NCI-H1417 treated with DMSO at 0.1 percent for 48 hours (cell line): ENCODE measurements at places on chromosomes 11 and 22.

GRCh38 chr11:65919141-65919572 is at the start of gene DRAP1:
DRAP1 (plus strand) TSS chr11:65919426; CDS start chr11:65919502, 76 bp downstream.
- DNase-seq = peak; percentile 94

- no peak for DNase-seq
Observed at GRCh38 chr11:116062129-116062489, 557.9 kb upstream of the CADM1 start.

DNA sequence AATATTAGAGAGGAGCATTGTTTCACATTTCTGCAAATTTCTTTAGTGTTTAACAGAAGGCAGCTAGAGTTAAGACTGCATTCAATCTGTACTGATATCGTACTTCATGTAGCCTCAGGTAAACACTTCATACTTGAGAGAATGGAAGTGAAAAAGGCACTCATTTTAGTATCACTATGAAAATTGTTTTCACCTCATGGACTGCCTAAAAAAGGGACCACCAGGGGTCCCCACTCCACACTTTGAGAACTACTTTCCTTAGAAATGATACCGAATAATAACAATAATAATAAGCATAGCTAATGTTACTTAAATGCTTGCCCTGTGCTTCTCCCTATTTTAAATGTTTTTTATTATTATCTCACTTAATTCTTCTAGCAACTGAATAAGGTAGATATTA is 95.1 kb downstream of the BLID start:
- DNase-seq = no peak

- DNase-seq = no peak
Observed at GRCh38 chr11:72422414-72422813, 11.9 kb downstream of the CLPB start.

DNA sequence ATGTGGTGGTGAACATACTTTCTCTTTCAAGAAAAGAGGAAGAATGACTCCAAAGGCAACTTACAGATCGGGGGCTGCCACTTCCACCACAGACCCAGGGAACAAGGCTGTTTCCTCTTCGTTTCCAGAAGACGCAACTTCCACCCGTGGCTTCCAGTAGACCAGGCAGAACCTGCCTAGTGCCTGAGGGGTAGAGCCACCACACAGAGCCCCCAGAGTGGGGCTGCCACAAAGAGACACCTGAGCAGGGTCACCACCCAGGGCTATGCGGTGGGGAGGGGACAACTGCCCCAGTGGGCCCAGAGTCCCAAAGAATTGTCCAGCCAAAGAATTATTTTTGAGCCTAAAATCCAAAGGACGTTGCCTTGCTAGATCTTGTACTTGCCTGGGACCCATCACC is 16.7 kb upstream of the PHF21B start:
- no peak for DNase-seq

GRCh38 chr11:71198823-71199165 is 53.6 kb downstream of the SHANK2 start:
- DNase-seq = no peak

DNA sequence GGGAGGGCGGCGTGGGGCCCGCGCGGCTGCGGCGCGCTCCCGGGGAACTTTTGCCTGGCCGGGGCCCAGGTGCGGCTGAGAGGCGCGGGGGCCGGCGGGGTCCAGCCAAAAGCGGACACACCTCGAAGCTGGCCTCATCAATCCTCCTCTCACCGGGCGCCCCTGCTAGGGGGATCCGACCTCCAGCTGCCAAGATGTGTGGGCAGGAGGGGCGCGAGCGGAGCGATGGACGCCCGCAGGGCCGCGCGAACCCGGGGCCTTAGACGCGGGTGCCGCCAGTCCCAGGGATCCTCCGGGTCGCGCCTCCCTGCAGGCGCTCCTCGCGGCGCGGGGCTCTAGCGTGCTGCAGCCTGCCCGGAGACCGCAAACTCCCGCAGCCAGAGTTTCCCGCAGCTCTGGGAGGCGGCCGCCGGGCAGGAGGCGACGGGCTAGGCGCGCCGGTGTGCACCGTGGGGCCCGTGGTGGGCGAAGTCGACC is 785 bp downstream of the IGSF9B start:
- DNase-seq = no peak

DNA sequence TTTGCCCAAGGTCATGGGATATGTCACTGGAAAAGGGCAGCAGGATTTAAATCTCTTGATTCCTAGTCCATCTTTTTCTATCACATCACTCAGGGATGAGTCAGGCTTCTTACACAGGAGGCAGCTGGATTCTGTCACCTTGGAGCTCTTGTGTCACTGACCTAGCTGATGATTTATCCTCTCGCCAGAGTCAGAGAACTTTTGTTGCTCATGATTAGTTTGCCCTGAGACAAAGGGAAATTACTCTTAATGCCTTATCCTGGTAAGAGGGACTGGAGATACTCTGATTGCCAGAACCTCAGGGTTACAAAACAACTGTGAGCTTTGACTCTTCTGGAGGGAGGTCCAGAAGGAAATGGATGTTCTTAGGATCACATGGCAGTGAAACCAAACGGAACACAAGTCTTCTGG is 10.1 kb downstream of the COA4 start:
- no peak for DNase-seq

DNA sequence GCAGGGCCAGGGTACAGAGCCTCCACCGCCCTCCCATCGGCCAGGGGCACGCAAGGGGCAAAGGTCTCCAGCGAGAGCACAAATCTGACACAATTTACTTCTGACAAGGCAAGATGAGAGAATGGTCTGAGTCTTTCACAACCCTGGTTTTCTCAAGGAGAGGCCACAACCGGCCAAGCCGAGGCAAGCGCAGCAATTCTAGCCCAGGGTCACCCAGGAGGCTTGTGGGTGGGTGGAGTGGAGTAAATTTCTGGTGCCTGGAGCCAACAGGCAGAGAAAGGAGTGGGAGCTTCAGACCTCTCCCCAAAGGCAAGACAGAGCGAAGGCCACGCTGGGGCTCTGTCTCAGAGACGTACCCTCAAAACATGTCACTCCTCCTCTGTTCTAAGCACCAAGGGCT is 9.3 kb downstream of the LARGE2 start:
- no peak for DNase-seq

DNA sequence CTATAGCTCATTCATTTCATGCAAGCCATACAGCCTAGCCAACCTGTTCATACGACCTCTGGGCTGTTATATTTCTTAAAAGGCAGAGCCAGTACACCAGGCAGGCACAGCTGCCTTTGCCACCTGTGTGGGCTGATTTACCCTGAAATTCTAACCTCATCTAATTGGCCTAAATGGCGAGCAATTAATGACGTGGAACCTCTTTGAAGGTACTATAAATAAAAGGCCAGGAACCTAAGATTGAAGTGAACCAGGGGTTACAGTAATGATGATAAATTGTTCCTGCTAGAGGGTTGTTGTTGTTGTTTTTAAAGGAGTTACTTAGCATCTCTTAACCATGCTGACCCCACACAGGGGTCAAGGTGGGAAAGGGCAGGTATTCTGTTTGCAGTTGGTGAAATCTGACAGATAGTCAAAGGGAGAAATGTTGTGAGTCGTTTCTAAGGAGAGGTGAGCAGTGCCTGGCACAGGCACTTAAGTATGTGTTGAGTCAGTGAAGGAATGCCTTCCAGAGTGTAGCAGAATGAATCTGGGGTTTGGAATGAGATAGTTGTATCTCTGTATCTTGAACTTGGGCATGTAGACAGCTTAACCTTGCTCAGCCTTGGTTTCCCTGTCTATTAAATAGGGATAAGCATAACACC is 213.5 kb upstream of the NAV2 start:
- DNase-seq = peak; percentile 40

GRCh38 chr11:46290598-46291309 is 13.3 kb downstream of the CREB3L1 start:
- DNase-seq = no peak

DNA sequence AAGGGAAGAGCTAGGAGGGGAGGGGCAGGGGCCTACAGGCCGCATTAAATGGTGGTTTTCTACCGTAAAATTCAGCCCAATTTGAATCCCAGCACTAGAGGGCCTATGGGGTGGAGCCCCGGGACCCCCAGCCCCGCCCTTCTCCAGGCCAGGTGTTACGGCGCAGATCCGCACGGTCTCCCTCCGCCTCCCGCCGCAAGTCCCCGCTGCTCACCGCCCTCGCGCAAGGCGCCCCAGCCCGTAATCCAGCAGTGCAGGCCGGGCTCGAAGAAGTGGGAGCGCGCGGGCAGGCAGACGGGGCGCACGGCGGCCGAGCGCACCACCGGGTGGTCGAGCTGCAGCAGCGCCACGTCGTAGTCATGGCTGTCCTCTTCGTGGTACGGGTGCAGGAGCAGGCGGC is 17.3 kb downstream of the KCTD17 start:
- no peak for DNase-seq

DNA sequence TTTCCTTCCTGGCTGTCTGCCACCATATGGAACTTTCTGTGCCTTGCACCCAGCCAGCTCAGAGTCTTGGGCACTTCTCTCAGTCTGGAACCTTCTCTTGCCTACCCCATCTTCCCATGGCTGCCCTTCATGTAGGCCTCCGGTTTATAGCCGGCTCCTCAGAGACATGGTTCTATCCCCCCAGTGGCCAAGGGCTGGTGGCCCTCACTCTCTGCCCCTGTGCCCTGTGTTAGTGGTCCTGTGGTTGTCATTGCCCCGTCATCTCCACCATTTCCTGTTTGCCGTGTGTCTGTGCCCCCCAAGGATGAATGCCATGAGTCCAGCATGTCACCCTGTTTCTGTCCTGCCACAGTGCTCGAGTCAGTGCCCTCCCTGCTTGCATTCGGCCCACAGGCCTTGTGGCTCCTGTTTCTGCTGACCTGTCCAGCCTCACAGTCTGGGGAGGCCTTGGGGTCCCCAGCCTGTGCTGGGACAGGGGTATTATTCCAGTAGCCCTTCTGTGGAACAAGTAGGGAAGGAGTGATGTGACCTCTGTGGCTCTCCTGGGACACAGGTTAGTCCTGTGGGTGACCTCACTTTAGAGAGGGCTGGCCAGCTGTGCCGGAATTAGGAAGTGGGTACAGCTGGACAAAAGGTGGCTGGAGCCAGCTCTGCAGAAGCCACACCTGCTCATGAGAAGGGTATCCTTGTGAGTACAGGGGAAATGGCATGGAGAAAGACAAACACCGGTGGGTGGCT is 30.7 kb downstream of the ST3GAL4 start:
- no peak for DNase-seq

- no peak for DNase-seq
Observed at GRCh38 chr11:112769170-112769569, 192.1 kb upstream of the NCAM1 start.

GRCh38 chr22:29328566-29329500 is 13.3 kb upstream of the RASL10A start:
- DNase-seq = no peak

DNA sequence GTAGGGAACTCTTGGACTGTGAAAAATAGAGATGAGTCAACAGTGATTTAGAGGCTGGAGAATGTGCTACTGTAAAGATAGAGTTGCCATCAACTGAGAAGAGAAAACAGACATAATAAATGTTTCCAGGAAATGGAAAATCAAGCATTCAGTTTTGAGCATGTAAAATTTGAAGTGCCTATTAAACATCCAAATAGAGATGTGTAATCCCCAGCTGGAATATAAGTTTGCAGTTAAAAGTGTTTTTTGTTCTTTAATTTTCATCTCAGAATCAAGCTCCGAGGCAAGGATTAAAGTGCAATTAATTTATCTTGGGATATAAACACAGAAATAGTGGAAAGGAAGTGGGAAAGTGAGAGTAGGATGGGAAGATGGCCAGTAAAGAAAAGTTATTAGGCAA is 666.0 kb upstream of the RAG2 start:
- DNase-seq = no peak

DNA sequence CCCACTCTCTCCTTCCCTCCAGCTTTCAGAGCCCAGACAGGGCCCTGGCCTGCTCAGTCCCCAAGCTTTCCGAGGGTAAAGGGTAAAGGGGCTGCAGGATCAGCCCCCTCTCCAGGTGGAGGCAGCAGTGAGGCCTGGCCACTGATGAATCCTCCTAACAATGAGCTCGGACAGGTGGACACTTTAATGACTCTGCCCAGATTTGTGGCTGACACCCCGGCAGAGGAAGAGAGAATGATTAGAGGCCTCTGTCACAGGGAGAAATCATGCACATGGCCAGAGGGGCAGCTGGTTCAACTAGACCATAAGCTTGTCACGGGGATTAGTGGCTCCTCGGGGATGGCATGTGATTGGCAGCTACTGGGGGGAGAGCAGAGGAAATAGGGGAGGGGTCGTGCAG is 587.5 kb upstream of the B3GAT1 start:
- DNase-seq = no peak

DNA sequence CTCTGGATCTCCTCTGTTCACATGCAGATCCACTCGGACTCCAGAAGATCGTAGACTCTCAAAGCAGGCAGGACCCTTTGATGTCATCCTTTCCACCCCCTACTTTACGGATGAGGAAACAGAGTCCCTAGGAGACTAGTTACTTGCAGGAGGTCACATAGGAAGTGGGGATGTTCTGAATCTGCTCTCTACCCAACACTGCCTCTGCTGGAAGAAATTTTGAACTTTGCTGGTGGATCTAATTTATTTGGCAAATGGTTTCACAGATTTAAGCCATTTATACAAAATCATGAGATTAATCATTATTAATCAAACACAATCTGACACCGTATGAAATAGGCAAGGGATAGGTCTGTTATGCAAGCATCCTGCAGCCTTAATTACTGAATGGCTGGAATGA is 55.0 kb upstream of the USP47 start:
- no peak for DNase-seq

DNA sequence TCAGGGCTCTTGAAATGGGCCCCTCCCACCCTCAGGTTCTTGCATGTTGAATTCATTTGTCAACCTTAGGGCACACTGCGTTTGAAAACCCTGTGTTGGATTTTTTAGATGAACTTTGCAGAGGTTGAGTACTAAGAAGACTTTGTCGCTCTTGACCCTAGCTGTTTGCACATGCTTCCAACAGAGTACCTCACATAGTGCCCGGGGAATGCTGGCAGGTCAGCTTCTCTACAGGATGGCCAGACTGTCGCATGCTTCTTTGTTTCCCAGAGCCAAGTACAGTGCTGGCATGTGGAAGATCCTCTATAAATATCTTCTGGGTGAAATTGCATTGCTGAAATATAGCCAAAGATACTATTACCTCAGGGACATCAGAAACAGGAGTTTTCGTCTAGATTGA is 59.9 kb downstream of the FAT3 start:
- no peak for DNase-seq

DNA sequence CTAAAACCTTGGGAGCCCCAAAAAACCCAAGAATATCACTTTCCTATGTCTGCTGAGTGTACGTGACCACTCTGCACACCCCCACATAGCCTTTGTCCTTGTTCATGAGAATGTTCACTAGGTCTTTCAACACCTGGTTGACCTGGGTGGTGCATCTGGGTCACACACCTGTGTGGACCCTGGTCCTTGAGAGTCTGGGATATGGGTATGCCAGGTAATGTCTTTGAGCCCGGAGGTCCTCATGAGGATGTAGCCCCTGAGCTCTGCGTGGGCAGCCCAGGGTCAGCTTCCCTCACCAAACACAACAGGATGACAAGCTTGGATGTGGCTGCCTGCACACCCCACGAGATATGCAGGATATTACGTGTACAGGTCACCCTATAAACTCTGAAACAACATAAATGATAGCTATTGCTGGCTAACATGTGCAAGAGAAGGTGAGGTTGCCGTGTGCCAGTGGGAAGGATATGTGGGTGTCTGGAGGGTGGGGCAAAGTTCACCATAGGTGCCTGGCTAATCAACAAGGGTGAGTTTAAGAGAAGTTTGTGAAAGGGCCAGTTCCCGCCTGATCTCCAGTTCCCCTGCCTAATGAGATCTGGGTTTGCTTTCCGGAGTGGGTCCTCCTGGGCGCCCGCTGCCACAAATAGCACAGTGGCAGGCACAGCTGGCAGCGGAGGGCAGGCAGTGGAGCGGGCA is 1.4 kb upstream of the PPARA start:
- DNase-seq = no peak

GRCh38 chr11:201966-202365 is 5.2 kb downstream of the BET1L start:
- DNase-seq = no peak
